ENCODE measurements at places on chromosomes 1 and 21.

- no peak for DNase-seq
Observed at GRCh38 chr1:180560868-180561600, 2.3 kb downstream of the OVAAL start.

DNA sequence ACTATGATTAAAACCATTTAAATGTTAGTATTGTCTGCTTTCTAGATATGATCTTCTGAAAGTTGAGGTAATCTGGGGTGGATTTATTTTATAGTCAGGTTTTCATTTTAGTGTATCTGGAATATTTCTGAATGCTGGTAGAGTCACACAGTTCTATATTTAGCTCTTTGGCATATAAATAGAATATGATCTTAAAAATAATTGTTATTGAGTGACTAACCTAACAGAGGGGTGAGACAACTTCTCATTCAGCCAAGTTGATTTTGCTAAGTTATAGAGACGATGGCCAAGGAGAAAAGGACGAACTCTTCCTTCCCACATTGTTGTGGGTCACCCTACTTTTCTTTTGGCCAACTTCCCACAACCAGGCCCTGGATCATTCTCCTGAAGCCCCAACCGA lies 7.2 kb upstream of the MT1HL1 start:
- DNase-seq: no peak

DNA sequence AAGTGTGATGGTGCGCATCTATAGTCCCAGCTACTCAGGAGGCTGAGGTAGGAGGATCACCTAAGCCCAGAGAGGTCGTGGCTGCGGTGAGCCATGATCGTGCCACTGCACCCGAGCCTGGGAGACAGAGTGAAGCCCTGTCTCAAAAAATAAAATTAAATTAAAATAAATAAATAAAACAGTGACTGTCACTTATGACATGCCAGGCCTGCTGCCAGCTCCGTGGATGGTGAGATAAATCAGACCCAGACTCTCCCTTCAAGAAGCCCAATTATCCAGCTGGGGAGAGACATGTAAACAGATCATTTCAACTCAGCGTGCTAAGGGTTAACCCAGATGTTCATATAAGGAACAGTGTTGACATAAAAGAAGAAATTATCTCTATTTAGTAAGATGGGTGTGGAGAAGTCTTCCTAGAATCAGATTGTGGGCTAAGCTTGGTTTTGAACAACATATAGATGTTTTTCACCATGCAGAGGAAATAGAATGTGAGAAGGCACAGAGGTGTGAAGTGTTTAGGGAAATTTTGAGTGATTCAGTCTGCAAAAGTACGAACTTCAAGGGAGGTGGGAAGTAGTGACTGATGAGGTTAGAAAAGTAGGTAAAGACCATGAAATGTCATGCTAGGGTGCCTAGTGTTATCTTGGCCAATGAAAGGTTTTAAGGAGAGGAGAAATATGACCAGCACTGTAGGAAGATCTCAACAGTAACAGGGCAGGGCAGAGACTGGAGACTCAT lies 18.3 kb downstream of the YARS1 start:
- DNase-seq: no peak

DNA sequence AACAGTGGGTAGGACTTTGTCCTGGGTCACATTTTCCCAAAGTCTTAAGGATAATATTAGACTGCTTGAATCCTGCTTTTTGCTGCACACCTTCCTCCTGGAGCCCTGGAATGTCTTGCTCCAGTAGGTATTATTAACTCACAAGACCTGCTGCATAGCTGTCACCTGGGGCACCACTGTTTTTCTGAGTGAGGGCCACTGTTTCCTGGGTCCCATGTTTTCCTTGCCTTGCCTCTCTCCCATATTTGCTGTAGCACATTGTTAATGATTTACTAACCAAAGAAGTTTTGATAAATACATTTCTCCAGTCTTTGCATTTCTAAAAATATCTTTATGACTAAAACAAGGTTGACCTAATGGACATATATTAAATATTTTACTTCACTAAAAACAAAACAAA lies 22.5 kb upstream of the FCAMR start:
- no peak for DNase-seq

GRCh38 chr1:211638689-211639101 lies 36.7 kb downstream of the NEK2 start:
- no peak for DNase-seq

Measured in KBM-7 (cell line).